ENCODE measurements at places on chromosomes 16 and 17. TPM values are rescaled to one million over a fixed set of nuclear protein-coding genes. Genes with fewer than 3 reads are reported as not detected.

GRCh38 chr17:14797021-14797420 lies 468.1 kb downstream of the PMP22 start:
- no peak for DNase-seq

DNA sequence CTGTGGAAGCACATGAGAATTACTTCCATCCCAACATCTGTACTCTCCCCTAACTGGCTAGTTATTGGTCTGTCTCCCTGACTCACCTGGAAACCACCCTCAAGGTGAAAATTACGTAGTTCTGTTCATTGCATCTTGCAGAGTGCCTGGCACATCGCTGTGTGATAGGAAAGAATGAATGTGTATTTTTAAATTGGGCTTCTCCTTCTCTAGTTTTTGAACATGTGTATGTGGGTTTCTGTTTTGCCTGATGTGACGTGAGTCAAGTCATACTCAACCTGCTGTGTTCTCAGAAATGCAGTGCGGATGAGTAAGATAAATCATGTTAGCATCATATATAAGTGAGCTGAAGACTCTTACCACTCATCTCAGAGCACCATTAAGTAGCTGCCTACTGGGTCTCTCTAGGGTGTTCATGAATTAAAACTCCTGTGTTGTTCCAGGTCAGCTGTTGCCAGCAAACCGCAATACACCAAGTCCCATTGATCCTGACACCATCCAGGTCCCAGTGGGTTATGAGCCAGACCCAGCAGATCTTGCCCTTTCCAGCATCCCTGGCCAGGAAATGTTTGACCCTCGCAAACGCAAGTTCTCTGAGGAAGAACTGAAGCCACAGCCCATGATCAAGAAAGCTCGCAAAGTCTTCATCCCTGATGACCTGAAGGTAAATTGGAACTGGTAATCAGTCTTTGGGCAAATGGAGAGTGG lies 50.2 kb downstream of the HLF start:
- no peak for DNase-seq

GRCh38 chr17:58060596-58061191 lies 22.5 kb upstream of the DYNLL2 start:
- no peak for DNase-seq

GRCh38 chr16:66617010-66617434 lies 12.5 kb downstream of the CMTM3 start:
- DNase-seq, result no peak

DNA sequence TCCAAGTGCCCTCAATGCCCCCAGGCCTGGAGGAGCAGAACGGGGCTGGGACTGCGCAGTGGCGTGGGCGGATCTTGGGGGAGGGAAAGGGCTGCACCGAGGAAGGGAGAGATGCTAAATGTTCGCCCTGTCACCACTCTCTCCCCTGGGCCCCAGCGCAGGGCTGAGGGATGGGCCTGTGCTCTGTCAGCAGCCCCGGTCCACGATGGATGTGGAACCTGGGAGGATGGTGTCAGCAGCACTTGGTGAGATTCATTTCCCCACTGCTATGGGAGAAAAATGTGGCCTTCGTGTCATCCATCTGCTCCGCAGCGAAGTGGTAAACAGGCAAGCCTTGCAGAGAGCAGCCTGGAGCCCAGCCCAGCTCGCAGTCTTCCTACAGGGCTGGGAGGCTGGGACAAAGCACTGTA lies 72.0 kb downstream of the TMEM132E start:
- DNase-seq, result no peak

DNA sequence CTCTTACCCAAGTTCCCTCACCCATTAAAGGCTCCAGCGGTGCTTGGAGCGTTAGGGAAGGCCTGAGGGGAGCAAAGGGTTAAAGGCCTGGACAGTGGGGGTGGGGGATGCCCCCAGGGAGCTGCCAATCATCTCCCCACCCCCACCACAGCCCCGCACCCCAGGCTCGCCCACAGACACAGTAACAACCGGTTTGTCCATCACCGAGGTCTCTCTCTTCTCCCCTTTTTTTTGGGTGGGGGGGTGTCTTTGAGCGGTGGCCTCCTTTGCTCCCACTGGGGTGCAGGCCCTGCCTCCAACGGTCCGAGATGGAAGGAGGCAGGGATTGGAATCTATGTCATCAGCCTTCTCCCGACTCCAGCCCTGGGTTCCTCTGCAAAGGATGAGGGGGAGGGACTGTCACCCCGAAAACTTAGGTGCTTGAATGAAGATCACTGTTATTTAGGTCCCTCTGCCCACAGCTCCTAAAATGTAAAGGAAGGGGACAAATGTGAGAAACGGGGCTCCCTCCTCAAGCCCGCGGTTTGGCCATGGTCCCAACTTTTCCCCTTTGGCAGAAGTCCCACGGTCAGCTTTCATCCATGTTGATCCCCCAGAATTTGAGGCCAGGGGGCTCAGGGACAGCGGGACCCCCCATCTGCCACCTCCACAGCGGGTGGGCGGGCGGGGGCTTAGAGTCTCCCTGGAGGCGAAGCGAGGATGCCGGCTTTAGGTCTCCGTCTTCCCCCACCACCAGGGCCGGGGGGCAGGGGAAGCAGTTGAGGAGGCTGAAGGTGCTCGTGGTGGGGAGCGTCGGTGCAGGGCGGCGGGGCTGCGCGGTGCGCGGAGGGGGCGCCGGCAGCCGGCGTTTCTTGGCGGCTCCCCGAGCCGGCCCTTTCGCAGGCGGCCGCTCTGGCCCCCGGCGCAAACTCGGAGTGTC lies 1.7 kb downstream of the EPOP start:
- no peak for DNase-seq

GRCh38 chr17:62655656-62656055 lies 28.2 kb downstream of the MRC2 start:
- peak; percentile 30 for DNase-seq

- no peak for DNase-seq
Measured at GRCh38 chr17:1565877-1566276, 3.3 kb upstream of the PITPNA start.

DNA sequence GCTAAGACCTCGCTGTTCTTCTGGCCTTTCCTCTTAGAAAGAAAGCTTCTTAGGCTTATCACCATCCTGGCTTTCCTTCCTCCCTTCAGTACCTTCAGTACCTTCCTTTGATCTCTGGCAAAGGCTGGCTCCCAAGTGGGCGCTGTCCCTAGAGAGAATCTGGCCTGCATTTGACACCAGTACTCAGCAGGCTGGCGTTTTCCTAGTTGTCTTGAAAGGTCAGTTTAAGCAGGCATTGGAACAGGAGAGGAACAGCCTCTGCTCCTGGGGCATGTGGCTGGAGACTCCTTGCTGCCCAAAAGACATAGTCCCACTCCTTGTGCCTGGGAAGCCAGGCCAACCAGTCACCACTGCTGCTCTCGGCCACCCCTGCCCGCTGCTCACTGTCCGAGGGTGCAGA lies 34.1 kb downstream of the TMEM238L start:
- no peak for DNase-seq

DNA sequence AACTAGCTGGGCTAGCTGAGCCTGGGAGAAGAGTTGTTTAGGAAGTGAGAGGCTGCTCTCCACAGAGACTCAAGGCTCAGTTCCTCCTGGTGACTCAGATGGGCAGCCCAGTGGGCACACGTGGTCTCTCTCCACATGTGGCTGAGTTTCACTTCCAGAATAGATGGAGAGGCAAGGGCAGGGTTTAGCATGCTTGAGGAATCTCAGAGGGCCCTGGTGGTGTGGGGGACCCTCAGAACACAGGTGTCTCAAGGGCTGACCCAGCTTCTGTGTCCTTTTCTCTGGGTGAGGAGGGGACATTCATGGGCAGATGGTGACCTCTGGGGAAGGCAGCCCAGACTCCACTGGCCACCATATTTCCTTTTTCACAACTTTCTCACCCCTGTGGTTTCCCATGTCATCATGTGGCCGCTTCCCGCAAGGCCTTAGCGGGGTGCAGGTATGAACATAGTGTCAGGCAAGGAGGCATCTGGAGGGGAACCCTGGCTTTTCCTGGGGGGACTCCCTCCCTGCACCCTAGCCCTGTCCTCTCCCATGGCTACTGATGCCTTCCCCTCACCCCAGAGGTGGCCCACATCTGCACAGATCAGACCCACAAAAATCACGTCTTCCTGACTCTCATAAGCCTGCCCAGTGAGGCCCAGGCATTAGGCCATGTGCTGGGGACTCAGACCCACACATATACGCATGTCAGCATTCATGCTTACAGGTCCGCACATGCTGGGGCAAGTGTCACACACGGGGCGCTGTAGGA lies 3.3 kb downstream of the GRN start:
- DNase-seq, result peak; percentile 33

- peak; percentile 36 for DNase-seq
Measured at GRCh38 chr17:80704381-80704819, 159.8 kb downstream of the RPTOR start.

DNA sequence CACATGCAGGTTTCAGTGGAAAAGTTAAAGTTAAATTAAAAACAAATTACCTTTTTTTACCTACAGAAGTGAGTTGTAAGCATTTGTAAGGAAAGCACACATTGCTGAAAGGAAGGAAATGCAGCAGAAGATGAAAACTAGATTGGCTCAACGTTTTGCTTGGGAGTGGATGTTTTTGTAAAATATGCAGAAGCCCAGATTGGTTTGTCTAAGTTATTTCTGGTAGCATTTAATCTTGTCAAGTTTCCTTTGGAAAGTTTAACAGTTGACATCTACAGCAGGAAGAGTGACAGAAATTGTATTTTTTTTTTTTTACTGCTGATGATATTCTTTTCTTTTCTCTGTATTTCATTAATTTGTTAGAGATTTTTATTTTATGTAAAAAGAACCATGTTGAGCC lies 315.1 kb upstream of the MON1B start:
- DNase-seq, result no peak

GRCh38 chr16:56744996-56745640 lies 15.2 kb downstream of the NUP93 start:
- DNase-seq, result no peak

- DNase-seq, result no peak
Measured at GRCh38 chr16:85892760-85893159, 6.2 kb upstream of the IRF8 start.

GRCh38 chr17:35185849-35186248 lies 8.3 kb downstream of the SLC35G3 start:
- DNase-seq, result no peak

DNA sequence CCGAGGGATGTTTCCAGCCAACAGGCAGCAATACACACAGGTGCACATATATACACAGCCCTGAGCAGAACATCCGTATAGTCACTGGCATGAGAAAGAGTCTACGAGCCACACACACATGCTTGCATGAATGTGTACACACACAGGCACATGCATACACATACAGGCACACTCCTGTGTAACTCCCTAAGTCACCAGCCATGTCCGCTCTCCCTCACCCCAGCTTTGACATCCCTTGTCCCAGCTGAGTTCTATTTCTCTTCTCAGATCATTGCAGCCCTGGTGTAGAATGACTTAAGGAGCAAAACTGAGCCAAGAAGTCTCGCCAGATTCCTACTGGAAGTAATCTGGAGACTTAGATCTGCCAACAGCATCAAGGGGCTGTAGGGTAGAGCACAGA lies 13.1 kb downstream of the CDRT4 start:
- DNase-seq, result no peak

GRCh38 chr16:53775821-53776431 lies 72.0 kb downstream of the FTO start:
- peak; percentile 97 for DNase-seq

GRCh38 chr17:7133916-7134315 lies 19.3 kb upstream of the ASGR2 start:
- DNase-seq, result no peak

DNA sequence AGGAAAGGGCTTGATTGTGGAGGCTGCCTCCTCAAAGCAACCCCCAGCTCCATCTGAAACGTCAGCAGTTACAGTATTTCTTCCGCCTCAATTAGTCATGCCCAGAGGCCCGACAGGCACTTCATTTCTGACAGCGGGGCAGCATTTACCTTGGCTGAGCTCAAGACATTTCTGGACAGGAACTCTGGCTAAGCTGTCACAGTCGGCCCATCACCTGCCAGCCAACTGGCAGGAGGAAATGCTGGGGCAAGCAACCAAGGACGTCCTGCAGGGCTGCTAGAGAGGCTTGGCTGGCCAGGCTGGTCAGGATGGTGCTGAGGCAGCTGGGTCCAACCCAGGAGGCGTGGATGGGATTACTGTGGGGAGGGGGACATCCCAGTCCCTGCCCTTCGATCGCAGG lies 27.8 kb downstream of the PLXDC1 start:
- no peak for DNase-seq

DNA sequence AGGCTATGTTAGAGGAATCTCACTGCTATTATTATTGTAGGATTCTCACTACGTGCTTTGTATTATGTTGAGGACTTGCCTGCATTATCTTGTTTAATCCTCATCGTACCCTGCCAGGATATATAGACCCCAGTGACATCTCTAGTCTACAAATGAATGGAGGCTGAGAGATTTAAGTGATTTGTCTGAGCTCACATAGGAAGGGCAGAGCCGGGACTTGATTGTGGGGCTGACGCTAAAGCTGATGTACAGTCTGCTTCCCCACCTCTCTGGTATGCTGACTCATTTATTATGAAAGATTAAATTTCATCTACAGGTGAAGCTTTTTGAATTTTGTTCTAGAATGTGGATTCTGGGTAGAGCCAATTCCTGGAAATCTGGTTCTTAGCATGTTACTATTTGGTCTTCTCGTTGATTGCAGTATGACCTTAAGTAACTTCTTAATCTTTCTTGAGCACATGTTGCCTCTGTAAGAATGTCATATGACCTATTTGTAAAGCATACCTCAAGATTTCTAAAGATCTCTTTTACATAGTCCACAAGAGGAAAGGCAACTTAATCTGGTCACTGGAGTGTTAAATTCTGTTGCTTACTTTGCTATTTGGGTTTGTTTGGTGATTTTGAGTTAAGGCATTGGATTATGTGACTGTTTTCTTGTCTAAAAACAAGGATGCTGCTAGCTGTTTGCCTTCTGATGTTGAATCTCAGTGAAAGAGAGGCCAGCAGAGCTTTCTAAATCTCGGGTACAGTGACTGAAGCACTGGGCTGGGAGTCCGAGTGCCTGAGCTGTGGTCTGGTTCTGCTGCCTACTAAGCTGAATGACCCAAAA lies 12.4 kb downstream of the METTL9 start:
- DNase-seq, result no peak

GRCh38 chr16:19882186-19882585 lies 2.5 kb downstream of the GPRC5B start:
- DNase-seq, result no peak

ABCA6 gene
- total RNA-seq, result 23.1 TPM

ERN1 gene
- total RNA-seq, result 13.9 TPM

LITAFD gene
- not detected for total RNA-seq

TNS4 gene
- not detected for total RNA-seq

NPIPB5 gene
- 44.7 TPM for total RNA-seq

TNFRSF12A gene
- 196 TPM for total RNA-seq

ESRP2 gene
- total RNA-seq, result 0.17 TPM

PLSCR3 gene
- 18.7 TPM for total RNA-seq

KRT36 gene
- total RNA-seq, result not detected

SEPTIN1 gene
- total RNA-seq, result 0.26 TPM

ALOXE3 gene
- not detected for total RNA-seq

All from fibroblast of lung (primary cell).